ENCODE measurements at places on chromosomes 16 and 17.

GRCh38 chr17:43882761-43883415, 24.4 kb downstream of the MPP2 start:
- DNase-seq, result no peak
- H3K4me1 ChIP-seq, result no peaks in the 10 kb centered on the region
- H3K4me3 ChIP-seq, result no peak overlapping the region
- H3K27me3 ChIP-seq, result no peaks in the 10 kb centered on the region

GRCh38 chr17:59617156-59617732, 2.5 kb upstream of the CLTC start:
- no peaks in the 10 kb centered on the region for H3K27me3 ChIP-seq
- H3K4me3 ChIP-seq, result no peak overlapping the region
- DNase-seq, result no peak
- no peak overlapping the region for H3K27ac ChIP-seq
- H3K4me1 ChIP-seq, result peaks cover 20% of the 10 kb centered on the region
- no peaks in the 10 kb centered on the region for H3K36me3 ChIP-seq

DNA sequence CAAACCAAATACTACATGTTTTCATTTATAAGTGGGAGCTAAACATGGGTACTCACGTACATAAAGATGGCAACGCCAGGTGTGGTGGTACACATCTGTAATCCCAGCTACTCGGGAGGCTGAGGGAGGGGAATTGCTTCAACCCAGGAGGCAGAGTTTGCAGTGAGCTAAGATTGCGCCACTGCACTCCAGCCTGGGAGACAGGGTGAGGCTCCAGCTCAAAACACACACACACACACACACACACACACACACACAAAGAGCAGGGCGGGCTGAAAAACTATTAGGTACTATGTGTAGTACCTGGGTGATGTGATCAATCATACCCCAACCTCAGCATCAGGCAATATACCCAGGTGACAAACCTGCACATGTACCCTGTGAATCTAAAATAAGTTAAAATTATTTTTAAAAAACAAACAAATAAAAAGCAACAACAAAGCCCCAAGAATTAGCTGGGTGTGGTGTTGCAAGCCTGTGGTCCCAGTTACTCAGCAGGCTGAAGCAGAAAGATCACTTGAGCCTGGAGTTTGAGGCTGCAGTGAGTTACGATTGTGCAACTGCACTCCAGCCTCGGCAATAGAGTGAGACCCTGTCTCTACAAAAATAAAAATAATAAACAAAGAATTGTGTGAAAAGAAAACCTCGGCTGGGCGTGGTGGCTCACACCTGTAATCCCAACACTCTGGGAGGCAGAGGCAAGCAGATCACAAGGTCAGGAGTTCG, 11.9 kb upstream of the FAAP100 start:
- no peaks in the 10 kb centered on the region for H3K27me3 ChIP-seq
- no peak overlapping the region for H3K4me3 ChIP-seq
- DNase-seq, result no peak
- H3K36me3 ChIP-seq, result peaks cover 93% of the 10 kb centered on the region
- H3K4me1 ChIP-seq, result peaks cover 25% of the 10 kb centered on the region

GRCh38 chr17:73255671-73256181, 6.0 kb downstream of the CPSF4L start:
- no peaks in the 10 kb centered on the region for H3K36me3 ChIP-seq
- H3K27me3 ChIP-seq, result no peaks in the 10 kb centered on the region
- no peak overlapping the region for H3K27ac ChIP-seq
- H3K4me1 ChIP-seq, result no peaks in the 10 kb centered on the region
- no peak overlapping the region for H3K4me3 ChIP-seq

GRCh38 chr16:27387724-27388123, 14.2 kb upstream of the IL21R start:
- H3K27me3 ChIP-seq, result no peaks in the 10 kb centered on the region
- H3K4me3 ChIP-seq, result no peak overlapping the region
- H3K27ac ChIP-seq, result no peak overlapping the region
- DNase-seq, result no peak

DNA sequence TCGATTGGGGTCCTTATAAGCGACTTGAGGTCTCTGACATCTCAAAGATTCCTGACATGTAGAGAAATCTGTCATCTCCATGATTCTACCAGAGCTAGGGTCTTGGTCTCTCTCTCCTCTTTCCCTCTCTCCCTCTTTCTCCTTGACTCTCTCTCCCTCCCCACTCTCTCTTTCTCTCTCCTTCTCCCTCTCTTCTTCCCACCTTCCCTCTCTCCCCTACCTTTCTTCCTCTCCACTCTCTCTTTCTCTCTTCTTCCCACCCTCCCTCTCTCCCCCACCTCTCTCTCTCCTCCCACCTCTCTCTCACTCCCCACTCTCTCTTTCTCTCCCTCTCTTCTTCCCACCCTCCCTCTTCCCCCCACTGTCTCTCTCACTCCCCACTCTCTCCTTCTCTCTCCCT, 32.6 kb downstream of the B4GALNT2 start:
- H3K4me1 ChIP-seq, result no peaks in the 10 kb centered on the region
- H3K27ac ChIP-seq, result no peak overlapping the region
- H3K36me3 ChIP-seq, result no peaks in the 10 kb centered on the region
- no peak for DNase-seq
- H3K27me3 ChIP-seq, result peaks cover 26% of the 10 kb centered on the region

DNA sequence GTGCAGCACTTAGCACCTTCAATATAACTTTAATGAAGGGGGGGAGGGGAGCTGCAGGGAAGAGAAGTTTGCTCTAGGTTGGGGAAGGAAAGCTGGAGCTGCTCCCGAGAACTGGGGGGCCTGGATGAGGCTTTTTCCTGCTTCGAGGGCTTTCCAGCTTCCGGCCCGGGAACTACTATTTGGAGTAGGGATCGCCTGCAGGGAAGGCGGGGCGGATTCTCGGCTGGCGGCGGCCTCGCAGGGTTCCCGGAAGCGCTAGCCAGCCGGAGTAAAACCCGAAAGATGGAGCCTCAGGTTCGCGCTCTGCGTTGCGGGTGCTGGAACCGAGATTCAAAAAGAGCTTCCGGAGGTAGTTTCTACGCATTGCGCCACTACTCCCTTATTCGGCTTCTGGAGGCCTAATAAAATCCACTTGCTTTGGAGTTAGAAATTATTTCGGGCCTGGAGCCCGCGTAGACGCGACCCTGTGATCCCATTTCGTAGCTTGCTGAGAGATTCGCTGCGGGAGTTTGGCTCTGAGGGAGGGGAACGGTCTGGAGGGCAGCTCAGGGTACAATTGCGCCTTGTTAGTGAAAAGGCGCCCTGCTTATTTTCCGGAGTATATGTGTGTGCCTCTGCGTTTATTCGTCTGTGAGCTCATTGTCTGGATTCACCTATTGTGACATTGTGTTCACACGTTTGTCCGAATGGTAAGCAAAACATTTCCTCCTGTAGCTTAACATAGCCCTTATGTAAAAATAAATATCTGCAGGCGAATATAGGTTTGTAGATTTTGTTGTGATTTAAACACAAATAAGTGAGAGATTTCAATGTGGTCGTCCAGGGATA, 652 bp downstream of the PRAC2 start:
- peaks cover 100% of the 10 kb centered on the region for H3K27me3 ChIP-seq
- H3K27ac ChIP-seq, result no peak overlapping the region
- H3K4me3 ChIP-seq, result peak overlapping the region; percentile 9
- no peak for DNase-seq
- H3K4me1 ChIP-seq, result peaks cover 19% of the 10 kb centered on the region
- no peaks in the 10 kb centered on the region for H3K36me3 ChIP-seq

DNA sequence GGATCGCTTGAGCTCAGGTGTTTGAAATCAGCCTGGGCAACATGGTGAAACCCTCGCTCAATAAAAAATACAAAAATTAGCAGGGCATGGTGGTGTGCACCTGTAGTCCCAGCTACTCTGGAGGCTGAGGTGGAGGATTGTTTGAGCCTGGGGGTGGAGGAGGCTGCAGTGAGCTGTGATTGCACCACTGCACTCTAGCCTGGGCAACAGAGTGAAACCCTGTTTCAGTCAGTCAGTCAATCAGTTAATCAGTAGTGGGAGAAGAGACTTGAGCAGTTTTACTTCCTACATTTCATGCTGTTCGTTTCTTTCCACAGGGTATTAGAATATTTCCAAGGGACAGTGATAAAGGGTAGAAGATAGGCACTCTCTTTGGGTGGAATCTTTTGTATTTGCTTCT, 8.8 kb downstream of the MAP3K3 start:
- peaks cover 43% of the 10 kb centered on the region for H3K36me3 ChIP-seq
- no peak for DNase-seq
- H3K27me3 ChIP-seq, result no peaks in the 10 kb centered on the region
- no peak overlapping the region for H3K4me3 ChIP-seq
- no peak overlapping the region for H3K27ac ChIP-seq

DNA sequence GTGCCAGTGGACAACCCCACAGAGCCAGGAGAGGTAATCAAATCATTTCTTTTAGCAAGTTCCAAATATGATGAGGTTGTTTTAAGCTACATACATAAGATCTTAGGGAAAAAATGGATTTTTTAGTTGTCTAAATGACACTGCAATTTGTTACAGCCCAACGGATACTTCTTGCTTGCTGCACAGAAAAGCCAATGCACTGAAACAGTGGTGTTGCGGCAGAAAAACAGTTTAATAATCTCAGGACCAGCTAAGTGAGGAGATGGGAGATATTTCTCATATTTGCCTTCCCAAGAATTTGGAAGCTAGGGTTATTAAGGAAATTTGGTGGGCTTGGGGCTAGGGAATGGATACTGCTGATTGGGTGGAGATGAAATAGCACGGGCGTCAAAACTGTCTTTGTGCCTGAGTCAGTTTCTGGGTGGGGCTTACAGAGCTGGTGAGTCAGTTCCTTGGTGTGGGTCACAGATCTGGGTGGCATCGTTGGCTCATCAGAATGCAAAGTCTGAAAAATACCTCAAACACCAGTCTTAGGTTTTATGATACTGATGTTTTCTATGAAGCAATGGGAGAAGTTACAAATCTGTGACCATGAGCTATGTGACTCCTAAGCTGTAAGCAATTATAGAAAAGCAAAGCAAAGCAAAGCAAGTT, 255.4 kb downstream of the IRX3 start:
- H3K4me3 ChIP-seq, result no peak overlapping the region
- no peaks in the 10 kb centered on the region for H3K36me3 ChIP-seq
- no peaks in the 10 kb centered on the region for H3K4me1 ChIP-seq
- H3K27me3 ChIP-seq, result no peaks in the 10 kb centered on the region
- no peak overlapping the region for H3K27ac ChIP-seq
- DNase-seq, result no peak

GRCh38 chr16:57627184-57627871, 1.1 kb upstream of the ADGRG1 start:
- no peak overlapping the region for H3K4me3 ChIP-seq
- peak overlapping the region; percentile 58 for H3K27ac ChIP-seq
- H3K4me1 ChIP-seq, result peaks cover 19% of the 10 kb centered on the region
- no peak for DNase-seq
- peaks cover 11% of the 10 kb centered on the region for H3K27me3 ChIP-seq

GRCh38 chr17:6456914-6457687, 12.8 kb downstream of the PIMREG start:
- H3K36me3 ChIP-seq, result no peaks in the 10 kb centered on the region
- H3K27me3 ChIP-seq, result peaks cover 7% of the 10 kb centered on the region
- no peaks in the 10 kb centered on the region for H3K4me1 ChIP-seq
- no peak overlapping the region for H3K4me3 ChIP-seq
- peak; percentile 38 for DNase-seq
- H3K27ac ChIP-seq, result no peak overlapping the region

DNA sequence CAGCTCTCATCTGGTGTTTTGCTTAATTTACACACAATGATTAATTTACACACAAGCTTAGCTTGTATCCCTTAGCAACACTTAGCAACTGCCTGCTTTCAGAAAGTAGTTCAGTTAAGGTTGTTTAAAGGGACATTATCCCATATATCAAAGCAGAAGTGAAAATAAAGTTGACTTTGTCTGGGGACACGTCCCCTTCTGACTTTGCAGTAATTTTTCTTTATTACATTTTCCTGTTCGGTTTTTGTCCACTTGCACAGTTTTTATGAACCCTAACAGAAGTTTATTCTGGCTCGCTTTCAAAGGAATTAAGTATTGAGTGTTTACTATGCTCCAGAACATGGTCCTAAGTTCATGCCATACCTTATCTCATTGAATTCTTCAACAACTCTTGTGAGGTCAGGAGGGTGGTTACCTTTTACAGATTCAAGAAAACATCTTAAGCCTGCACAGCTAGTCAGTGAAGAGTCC, 41.5 kb downstream of the ARHGAP44 start:
- H3K27me3 ChIP-seq, result no peaks in the 10 kb centered on the region
- H3K36me3 ChIP-seq, result no peaks in the 10 kb centered on the region
- no peak for DNase-seq

DNA sequence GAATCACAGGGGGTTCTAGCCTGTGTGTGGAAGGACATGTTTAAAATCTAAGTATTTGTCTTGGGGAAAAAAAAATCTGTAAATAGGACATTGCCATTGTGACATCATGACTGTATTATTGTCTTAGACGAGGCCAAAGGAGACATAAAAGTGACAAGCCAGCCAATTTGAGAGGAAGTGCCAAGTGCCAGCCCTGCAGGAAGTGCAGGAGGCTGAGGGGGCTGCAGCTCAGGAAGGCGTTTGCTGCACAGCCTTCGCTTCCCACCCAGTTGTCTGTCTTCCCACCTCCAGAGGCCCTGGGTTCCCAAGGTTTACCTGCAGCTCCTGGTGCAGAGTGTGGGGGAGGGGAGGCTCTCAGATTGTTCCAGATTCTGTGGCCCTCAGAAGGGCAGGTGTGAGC, 1.3 kb downstream of the ADCY7 start:
- peak overlapping the region; percentile 50 for H3K4me3 ChIP-seq
- peaks cover 22% of the 10 kb centered on the region for H3K4me1 ChIP-seq
- peak; percentile 64 for DNase-seq
- peak overlapping the region; percentile 79 for H3K27ac ChIP-seq
- no peaks in the 10 kb centered on the region for H3K36me3 ChIP-seq
